ENCODE measurements at places on chromosomes 2 and 18.

DNA sequence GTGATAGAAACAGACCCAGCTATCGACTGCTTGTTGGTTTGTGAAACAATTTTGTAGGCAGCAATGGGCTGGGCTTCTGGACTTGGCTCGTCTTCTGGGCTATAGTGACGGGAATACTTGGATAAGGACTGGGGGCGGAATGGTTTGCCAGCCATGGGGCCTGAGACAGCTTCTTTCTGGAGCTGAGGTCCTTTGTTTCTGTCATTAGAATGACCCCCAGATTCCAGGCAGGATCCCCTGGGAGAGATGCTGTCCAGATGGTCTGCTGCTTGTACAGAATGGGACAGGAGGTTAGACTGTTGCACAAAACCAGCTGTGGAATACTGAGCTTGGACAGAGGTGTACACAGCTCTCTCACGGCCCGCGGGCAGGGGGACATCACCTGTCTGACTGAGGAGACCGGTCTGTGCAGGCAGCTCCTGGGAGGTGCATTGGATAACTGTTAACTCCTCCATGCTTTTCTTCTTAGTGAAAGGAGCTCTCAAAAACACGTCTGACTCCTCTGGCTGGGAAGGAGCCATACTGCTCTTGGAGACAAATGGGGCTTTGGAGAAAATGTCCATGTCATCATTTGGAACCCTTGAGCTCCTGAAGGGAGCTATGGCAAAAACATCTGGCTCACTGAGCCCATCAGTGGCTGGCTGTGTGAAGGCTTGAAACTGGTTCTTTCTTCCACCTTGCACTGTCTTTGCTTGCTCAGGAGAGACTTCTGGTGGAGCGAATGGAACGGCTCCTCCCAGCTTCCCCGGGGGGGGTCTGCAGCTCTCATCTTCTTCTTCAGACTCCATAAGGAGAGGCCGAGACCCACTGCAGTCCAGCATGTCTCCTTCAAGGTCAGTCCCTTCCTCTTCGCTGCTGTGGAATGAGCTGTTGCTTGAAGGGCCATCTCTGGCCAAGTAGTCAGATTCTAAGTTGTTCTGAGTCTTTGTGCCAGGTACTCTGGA, 28.6 kb upstream of the NFU1 start:
- DNase-seq = no peak

GRCh38 chr2:47357483-47357882, 45.5 kb upstream of the MSH2 start:
- DNase-seq = no peak

- no peak for DNase-seq
Observed at GRCh38 chr2:181886192-181886591, 5.3 kb upstream of the ITPRID2 start.

GRCh38 chr18:72329533-72329932, 214.6 kb downstream of the CBLN2 start:
- no peak for DNase-seq

GRCh38 chr2:234577191-234577590, 80.3 kb upstream of the ARL4C start:
- no peak for DNase-seq

All from stimulated activated CD4-positive, alpha-beta T cell treated with anti-CD3 and anti-CD28 coated beads, TNF-alpha, amount 100 ng/mL, for 1 hour (primary cell).